CD4-positive, alpha-beta T cell treated with Interleukin-1 beta for 1 hour (primary cell): ENCODE measurements at places on chromosomes 6 and 20.

- no peak for DNase-seq
Measured at GRCh38 chr6:1621070-1621701, 11.5 kb downstream of the FOXC1 start.

GRCh38 chr20:12305188-12305950 is 387.7 kb downstream of the BTBD3 start:
- no peak for DNase-seq

DNA sequence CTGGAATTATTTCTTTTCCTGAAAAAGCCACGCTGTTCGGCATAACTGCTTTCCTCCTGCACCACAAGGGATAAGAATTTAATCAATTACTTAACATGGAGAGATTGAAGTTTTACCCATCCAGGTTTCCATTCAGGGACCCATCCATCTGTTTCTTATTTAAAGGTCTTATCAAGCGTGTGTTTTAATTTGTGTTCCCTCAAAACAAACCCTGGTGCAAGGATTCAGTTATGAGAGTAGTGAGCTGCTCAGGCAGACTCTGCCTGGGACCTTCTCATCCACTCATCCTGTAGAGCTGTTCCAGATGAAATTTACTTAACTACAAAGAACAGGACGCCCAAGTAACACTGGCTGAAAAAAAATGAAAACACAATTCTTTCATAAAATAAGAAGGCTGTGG is 97.8 kb downstream of the BANF2 start:
- no peak for DNase-seq

GRCh38 chr20:44666066-44666465 is 14.6 kb upstream of the ADA start:
- no peak for DNase-seq

DNA sequence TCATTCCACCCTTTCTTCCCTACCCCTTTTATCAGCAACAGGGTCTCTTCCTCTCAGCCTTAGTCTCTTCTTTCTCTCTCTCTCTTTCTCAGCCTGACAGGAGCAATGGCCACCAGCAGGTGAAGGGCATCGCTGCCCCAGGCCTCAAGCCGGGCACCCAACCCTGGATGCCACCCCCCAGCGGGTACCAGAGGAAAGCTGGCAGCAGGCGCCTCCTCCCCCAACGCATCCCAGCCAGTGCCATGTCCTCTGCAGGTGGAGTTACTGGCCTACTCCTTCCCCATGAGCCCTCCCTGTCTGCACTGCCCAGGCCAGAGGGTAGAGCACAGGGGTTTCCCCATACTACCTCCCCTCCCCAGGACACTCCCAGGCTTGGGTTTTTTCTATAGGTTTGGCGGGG is 32.2 kb downstream of the EIF2S2 start:
- no peak for DNase-seq

GRCh38 chr20:62603021-62603906 is 39.0 kb upstream of the SLCO4A1 start:
- peak; percentile 34 for DNase-seq

DNA sequence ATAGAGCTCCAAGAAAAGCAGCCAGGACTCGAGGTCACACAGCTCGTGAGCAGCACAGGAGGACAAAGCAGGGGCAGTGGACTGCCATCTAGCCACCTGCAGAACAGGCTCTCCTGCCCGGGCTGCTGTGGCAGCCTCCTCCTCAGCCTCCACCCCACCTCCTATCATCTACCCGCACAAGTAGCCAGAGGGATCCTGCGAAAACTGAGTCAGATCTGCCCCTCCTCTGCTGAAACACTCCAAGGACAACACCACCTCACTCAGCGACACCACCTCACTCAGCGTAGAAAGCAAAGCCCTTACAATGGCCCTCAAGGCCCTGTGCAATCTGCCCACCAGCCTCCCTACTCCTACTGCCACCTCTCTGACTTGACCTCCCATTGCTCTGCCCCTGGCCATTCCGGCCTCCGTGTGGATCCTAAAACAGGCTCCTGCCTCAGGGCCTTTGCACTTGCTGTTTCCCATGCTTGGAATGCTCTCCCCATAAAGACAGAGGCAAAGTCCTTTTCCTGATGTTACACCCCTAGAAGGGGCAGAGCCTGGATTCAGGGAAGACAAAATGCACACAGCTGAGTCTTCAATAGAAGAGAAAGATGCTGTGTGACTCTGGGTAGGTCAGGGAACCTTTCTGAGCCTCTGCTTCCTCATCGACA is 19.3 kb downstream of the PREX1 start:
- no peak for DNase-seq
